ENCODE measurements at places on chromosomes 5 and 9.
A peak's percentile ranks its signal among the peaks of the same experiment; 100 is the strongest.

DNA sequence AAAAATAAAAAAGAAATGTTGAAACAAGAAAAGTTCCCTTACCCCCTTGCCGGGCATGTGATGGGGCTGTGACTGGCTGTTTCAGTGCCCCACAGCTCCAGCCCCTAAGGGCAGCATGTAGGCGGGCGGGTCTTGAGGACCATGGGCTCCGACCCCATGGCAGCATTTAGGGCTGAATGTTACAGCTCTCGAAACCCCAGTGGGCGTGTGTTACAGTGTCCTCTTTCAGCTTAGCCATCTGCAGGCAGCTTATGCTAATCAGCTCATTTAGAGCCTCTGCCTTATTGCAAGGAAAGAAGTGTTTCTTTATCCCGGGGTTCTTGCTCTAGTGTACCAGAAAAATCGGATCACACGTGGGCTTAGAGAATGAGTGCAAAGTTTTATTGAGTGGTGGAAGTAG lies 497.4 kb upstream of the CYLC2 start:
- no peak for DNase-seq

- DNase-seq: no peak
Measured at GRCh38 chr5:127306647-127307046, 16.1 kb downstream of the MEGF10 start.

GRCh38 chr5:17147170-17147569 lies 70.3 kb upstream of the BASP1 start:
- no peak for DNase-seq

DNA sequence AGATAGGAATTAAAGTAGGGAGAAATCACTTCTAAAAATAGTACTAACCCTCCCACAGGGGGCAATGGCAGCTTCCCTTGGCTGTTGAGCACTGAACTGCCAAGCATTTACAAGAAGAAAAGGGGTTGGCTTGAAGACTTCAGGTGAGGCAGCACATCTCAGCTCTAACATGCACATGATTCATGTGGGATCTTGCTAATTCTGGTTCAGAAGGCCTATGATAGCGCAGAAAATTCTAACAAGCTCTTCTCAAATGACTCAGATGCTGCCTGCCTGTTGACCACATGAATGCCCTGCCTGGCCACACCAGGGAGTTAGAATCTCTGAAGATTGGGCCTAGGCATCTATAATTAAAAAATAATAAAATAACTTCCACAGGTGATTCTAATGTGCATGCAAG lies 22.6 kb downstream of the CD180 start:
- no peak for DNase-seq

DNA sequence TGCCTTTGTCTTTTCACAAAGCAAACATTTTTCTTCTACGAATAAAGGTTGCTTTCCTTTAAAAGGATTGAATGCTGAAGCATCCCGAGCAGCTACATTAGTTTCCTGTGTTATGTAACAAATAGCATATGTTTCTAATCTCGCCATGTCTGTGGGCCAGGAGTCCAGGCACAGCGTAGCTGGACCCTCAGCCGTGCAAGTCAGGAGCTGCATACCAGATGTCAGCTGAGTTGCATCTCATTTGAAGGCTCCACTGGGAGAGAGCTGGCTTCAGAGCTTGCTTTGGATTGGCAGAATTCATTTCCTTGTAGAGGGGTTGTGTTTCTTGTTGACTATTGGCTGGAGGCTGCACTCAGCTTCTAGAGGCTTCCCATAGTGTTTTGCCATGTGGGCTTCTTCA lies 16.0 kb upstream of the GOLPH3 start:
- no peak for DNase-seq

GRCh38 chr5:17118631-17119030 lies 98.8 kb upstream of the BASP1 start:
- no peak for DNase-seq

DNA sequence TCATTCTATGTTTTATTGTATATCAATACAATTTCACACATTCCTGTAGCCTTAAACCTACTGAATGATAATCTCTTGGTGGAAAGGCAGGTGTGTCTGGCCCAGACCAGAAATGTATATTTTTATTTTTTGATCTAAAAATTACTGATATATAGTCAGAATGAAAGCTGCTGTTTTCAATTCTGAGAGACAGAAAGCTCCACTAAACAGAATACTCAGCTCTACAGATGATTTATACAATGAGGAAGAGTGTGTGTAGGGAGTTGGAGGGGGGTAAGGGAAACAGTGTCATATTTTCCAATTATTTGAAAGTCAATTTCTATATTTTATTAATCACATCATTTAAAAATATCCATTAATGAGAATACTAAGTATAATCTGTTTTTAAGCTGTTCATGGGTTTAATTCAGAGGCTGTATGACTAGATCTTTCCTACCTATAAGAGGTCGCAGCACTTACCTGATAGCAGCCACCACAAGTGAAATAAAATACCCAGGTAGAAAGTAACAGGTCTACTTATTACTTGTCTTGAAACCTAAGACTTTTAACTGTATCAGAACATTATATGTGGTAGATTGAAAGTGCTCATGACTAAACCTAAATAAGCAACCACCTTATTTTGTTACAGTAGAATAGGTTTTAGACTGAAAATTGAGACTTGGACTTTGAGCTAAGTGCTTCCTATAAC lies 183.4 kb downstream of the TMC1 start:
- no peak for DNase-seq

GRCh38 chr5:94699562-94699961 lies 81.1 kb downstream of the SLF1 start:
- no peak for DNase-seq

DNA sequence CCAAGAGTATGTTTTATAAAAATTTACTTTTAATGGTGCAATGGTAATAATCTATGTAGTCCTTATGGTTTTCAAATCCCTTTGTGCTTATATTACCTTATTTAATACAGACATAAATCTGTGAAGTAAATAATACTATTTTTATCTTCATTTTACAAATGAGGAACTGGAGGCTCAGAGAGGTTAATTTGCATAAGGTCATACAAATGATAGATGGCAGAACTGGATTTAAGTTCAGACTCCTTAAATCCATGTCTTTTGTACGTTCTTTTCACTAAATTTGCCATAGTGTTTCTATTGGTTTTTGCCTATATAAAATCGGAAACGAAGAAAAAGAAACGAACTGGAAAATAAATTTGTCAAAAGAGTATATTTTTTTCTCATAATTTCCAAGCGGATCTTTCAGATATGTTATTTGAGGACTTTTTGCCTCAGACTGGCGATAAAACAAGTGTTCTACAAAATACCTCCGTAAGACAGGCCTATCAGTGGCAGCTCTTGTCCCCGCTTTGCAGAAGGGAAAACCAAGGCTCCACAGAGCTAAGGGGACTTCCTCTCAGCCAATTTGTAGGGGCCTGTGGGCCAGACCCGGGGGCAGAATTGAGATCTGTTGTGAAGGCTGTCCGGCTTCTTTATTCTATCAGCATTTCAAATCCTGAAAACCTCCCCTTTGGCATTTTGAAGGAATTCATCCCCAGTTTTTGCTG lies 1.1 kb upstream of the TNFAIP8 start:
- DNase-seq: no peak

GRCh38 chr5:150765799-150766169 lies 7.0 kb upstream of the DCTN4 start:
- DNase-seq: no peak

DNA sequence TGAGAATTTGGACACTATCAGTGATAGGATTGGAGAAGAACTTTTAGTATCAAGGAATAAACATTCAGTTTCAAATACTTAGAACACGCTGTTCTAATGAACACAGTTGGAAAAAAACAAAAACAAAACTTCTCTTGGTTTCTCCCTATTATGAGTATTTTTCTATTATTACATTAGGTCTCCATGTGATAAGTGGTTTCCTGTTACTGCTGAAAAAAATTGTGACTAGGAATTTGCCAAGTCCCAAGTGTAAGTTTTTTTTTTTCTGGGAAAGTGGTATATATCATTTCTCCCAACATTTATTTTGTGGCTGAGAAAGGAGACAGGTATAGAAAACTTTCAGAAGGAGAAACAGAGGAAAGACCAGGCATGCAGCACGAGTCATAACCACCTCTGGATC lies 41.1 kb downstream of the PCSK1 start:
- DNase-seq: no peak

DNA sequence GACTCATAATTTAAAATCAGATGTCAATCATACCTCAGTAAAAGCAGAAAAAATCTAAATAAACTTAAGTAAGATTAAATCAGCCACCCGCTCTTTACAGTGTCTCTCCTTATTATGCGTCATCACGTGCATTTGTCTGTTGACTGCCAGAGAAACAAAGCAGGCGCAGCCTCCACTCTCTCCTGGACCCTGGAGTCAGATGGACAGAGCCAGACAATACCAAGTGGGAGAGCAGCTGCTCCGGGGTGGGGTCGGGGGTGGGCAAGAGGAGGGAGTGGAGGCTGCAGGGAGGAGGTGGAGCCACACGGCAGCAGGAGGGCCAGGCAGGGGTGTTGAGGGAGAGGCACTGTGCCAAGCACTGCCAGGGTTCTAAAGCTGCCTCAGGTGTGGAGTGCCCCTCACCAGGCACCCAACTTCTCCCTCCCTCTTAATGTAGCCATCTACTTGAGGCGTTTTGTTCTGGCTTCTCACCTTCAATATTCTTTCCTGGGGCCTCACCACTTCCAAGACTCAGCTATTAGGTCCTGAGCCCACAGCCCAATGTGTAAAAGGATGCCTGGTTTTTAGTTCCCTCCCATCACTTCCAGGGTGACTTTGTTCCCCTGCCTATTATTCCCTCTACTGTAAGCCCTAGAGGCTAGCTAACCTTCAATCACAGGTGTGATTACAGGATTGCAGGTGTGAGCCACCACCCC lies 96.3 kb downstream of the GLDC start:
- DNase-seq: peak; percentile 36

GRCh38 chr5:98940581-98940980 lies 11.8 kb upstream of the CHD1 start:
- no peak for DNase-seq

- DNase-seq: no peak
Measured at GRCh38 chr5:118146824-118147223, 841.5 kb downstream of the DTWD2 start.

- DNase-seq: no peak
Measured at GRCh38 chr9:94903961-94904421, 177.5 kb downstream of the AOPEP start.

- DNase-seq: no peak
Measured at GRCh38 chr9:137317021-137317717, 15.1 kb upstream of the NRARP start.

- no peak for DNase-seq
Measured at GRCh38 chr5:157130925-157131324, 11.7 kb downstream of the MED7 start.

Measured in NCI-H2081 (cell line).